ENCODE measurements at places on chromosomes 4 and X.

- DNase-seq: no peak
These were observed 512.8 kb upstream of the PCDH7 start for GRCh38 chr4:30207389-30207788.

DNA sequence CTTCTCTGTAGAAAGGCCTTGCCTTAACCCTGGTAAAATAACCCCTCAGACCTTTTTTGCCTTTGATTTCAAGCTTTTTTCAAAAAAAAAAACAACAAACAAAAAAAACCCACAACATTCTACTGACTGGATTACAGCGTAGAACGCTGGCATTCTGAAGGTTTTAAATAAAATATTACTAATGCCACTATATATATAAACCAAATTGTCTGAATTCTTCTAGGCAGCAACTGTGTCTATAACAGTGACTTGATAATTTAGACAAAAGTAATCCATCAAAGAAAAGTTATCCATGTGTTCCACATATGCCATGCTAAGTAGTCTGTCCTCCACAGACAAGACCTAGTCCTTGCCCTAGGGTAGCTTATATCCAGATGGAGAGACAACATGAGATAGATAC, 33.6 kb upstream of the CXCL8 start:
- DNase-seq: no peak

- no peak for DNase-seq
These were observed 101.3 kb downstream of the SLC2A9 start for GRCh38 chr4:9920029-9920428.

DNA sequence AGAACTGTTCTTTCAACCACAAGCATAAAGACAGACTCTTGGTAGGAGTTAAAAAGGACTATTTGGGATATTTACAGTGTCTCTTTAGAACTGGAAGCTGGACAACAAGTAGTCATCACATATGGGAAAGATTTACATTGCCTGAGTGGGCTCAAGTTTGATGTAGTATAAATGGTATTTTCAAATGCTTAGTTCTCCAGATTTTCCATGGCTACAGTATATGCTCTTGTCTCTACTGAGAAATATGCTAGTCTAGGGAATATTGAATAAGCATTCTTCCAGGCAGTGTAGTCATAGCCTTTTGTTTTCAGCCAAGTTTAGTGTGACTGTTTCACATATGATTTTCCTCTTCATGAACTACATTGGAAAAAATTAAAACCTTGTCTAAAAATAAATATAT, 315.6 kb downstream of the ARHGAP24 start:
- no peak for DNase-seq

DNA sequence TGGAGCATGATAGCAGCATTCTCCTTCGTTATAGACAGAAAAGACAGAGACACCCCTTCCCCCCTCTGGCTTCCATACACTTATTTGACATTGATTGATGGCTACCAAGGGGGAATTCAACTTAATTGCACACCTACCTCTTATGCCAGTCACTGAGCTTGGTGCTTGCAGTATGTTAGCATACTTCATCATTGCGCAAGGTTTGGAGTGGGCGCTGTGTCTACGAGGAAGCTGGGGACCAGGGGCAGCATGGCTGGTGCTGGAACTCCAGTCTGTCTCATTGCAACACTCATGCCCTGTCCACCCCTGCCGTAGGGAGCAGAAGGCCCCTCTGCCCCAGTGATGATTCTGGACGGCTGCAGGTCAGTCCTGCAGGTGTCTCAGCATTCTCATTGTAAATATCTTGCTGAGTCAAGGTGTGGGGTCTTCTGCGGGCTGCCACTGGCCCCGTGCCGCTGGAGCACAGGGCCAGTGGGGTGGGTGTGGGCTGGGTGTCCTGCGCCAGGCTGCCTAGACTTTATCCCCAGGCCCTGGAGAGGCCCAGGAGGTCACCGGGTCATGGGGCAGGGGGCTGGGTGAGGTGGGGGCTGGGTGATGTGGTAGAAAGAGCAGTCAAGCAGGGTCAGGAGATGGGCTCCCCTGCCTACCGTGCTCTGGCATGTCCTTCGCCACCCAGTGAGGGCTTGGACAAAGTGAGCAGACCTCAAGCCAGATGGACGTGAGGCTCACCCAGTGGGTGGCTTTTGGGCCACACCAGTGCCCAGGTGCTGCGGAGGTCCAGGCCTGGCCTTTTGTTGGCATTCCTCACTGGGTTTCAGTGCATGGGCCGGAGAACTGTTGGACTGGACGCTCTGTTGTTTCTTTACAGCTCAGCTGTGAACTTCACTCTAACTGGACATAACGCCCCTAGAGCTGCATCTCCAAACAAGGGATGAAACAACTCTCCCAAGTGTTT, 85.5 kb downstream of the PSAPL1 start:
- no peak for DNase-seq

DNA sequence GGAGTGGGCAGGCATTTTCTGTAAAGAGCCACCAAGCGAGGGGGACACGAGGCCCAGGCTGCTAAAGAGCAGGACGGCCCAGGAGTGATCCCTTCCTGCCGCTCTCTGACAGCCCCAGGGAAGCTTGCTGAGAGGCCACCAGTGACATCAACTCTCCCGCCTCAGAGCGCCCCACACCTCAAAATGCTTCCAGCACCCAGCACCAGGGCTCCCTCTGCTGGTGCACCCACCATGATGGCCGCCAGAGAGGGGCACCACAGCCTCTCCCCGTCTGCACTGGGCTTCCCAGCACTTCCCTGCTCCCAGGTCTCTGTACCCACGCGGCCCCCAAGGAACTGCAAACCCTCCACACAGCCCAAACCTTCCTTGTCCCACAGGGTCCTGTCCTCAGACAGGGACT, 40.4 kb downstream of the GAK start:
- DNase-seq: no peak

DNA sequence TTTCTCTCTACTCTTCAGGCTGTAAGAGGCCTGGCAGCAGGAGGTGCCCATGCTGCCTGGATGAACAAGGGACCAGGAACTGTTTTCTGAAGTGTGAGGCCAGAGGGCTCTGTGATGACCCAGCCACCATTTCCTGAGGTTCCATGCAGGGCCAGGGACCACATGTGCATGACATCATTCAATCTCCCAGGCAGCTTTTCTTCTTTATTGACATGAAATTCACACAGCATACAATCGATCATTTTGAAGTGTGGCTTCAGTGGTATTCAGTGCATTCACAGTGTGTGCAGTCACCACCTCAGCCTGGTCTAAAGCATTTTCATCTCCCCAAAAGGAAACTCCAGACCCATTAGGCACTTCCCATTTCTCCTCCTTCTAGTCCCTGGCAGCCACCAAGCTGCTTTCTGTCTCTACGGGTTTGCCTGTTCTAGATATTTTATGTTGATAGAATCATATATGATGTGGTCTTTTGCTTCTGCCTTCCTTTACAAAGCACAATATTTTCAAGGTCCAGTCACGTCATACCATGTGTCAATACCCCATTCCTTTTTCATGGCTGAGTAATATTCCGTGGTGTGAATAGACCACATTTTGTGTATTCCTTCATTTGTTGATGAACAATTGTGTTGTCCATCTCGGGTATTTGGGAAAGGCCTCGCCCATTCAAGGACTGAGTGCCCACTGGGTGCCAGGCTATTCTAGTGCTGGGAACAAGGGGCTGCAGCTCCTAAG, 93.1 kb downstream of the PSAPL1 start:
- DNase-seq: no peak

- no peak for DNase-seq
These were observed 36.7 kb downstream of the CHRDL1 start for GRCh38 chrX:110758781-110759422.

DNA sequence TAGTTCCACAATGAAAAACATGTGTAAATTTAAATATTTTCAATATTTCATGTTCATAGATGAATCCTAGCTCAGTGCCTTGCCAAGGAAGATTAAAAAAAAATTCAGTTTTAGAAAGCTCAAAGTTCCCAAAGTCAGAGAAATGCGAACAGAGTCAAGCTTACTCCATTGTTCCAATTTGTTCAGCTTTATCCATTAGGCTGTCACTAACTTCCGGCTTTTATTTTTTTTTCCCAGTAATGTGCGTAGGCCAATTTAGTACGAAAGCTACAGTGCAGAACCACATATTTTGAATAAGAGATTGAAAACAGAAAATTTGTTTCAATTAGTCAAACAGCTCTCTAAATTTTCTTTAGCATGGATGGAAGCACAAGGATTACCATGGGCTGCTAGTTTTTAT, 23.1 kb upstream of the KLHL2 start:
- no peak for DNase-seq

- no peak for DNase-seq
These were observed 3.0 kb upstream of the IRF2 start for GRCh38 chr4:184477201-184477999.

DNA sequence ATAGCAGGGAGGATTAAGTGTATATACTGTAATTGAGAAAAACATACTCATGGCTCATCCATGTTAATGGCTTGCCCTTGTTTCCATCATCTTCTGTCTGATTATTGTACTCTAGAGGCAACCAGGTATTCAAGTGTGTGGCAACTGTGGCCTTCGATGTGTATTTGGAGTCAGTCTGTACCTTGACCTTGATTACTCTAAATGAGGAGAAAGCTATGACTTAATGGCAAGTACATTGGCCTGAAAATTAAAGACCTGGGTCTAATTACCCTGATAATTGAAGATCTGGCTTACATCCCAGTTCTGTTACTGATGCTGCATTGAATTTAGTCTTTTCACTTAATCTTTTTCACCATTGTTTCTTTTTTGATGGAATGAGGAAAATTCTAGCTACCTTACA, 409.2 kb downstream of the CCSER1 start:
- no peak for DNase-seq

GRCh38 chr4:169815606-169816005, 57.9 kb upstream of the HPF1 start:
- DNase-seq: no peak

DNA sequence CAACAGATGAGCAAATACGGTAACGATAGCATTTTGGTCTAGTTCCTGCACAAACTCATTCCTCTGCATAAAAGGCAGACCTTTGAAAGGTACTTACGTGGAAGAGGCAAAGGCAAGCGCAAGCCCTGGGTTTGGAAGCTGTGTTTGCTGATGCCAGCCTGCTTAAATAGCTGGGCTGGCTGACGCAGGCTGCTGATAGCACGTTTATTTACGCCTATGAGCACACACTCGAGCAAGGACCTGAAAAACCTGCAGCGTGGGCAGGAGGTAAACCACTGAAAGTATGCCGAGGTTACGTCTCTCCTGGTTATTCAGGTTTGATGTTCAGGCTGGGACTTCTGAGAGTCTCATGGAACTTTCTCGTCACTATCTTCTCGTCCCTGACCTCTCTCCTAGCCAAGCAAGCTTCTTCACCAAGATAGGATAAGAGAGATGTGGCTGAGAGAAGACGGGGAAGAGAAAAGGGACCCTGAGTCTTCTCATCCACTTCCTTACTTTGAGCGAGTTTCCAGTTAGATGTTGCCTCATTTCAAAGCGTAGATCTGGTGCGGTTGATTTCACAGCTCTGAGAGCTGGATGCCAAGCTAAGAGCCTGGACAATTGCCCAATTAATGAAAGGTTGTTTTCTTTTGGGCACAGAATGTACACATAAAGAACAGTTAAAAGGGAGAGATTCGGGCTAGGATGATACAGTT, at the start of gene HOPX:
HOPX (minus strand) TSS at position 139 of the 695 bp plus-strand sequence. CDS start 23,480 bp downstream, outside the sequence.
- no peak for DNase-seq

- DNase-seq: no peak
These were observed 211.4 kb downstream of the CXXC4 start for GRCh38 chr4:104283303-104283702.

GRCh38 chrX:69072486-69073006, 92.7 kb downstream of the PJA1 start:
- no peak for DNase-seq

DNA sequence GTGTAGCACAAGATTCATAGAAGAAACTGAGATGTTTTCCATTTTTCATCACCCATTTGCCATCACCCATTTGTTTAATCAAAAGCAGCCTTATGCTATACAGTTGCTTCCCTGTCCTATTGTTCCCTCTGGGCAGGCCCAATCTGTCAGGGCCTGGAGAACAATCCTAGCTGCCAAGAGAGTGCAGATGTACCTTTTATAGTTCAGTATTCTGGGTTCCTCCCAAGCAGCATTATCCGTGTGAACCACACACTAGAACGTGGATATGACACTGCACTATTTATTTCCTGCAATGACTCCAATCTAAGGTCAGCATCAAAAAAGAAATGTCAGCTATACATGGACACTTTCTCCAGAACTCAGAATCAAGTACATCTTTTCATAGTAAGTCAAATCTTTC, 269.0 kb downstream of the ADGRA3 start:
- DNase-seq: no peak

DNA sequence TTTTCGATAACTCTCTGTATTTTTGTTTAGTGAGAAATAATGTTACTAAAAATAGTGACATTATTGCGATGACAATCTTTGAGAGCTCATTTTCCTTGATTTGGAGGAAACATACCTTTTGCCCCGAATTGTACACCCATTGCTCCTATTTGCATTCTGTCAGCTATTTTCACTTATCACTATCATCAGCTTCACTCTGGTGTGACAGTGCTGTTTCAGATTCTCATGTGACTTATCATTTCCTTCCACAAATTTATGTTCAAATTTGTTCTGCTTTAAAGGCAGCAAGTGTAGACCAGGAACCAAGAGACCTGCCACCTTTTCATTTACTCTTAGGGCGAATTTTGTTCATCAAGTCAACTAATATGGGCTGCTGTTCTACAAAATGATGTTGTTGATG, 179.4 kb downstream of the RBM46 start:
- no peak for DNase-seq
